ENCODE measurements at places on chromosomes 7 and 10.

DNA sequence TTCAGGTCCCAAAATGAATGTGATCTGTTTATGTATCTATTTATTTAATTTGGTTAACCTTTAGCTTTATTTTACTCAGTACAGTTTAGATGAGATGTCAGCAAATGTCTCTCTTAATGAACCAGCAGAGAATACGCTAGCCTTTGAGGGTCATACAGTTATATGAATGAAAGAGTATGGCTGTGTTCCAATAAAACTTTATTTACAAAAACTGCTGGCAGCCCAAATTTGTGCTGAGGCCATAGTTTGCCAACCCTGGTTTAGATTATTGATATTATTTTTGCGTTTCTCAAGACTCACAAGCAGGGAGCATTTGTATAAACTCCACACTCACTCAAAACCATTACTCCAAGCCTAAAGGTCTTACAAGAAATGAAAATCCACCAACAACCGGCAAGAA lies 323.4 kb upstream of the NRP1 start:
- DNase-seq = no peak

DNA sequence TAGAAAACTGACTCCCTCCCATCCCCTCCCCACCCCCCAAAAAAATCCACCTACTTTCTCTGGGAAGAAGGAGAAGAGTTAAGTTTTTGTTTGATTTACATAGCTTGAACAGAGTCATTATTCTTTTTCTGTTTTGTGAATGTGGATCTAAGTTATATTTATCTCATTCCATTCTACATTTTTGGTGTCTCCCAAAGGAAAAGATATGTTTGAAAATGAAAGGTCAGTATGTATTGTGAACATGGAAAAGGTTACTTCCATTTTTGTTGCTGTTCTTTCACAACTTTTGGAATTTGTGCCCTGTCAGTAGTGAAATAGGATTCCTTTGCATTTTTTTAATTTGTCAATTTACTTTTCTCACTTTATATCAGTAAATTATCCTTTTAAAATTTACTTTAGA lies 547.9 kb downstream of the SUGCT start:
- no peak for DNase-seq

DNA sequence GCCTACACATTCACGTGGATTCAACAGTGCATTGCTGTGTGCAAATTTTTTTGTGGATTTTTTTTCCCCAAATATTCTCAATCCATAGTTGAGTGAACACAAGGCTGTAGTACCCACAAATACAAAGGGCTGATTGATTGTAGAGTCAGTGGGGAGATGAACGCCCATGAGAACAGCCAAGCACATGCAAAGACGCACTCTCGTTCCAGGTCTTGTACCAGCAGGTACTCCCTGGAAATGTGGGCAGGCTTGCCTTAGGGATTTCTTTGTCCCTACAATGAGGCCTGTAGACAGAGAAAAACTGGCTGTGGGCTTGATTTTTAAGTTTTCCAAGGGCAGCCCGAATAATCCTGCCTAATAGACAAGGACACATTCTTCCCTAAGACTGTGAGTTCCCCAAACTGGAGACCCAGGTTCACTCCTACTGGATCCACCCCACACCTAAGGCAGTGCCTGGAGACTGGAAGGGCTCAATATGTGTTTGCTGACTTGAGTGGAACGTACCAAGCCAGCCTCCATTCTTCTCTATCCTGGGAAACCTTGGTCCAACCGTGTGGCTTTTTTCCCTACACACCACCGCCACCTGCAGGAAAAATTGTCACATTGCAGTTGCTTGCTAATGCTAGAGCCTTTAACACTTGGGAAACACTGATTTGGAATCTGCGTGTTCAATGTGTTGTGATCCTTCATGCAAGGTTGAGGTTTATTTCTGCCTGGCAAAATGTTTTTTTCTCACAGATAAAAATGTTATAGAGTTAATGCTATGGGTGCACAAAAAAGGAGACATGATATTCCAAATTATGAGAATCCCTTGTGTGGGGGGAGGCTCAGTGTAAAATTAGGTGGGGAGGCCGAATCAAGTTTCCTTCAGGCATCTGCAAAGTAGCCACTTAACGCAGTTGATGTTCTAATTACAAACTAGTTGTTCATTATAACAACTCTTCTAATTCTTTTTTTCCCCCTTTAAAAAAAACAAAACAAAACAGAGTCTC lies 49.3 kb downstream of the PPP1R17 start:
- DNase-seq = peak; percentile 41

GRCh38 chr7:117807676-117808075 lies 65.6 kb downstream of the CTTNBP2 start:
- DNase-seq = no peak

DNA sequence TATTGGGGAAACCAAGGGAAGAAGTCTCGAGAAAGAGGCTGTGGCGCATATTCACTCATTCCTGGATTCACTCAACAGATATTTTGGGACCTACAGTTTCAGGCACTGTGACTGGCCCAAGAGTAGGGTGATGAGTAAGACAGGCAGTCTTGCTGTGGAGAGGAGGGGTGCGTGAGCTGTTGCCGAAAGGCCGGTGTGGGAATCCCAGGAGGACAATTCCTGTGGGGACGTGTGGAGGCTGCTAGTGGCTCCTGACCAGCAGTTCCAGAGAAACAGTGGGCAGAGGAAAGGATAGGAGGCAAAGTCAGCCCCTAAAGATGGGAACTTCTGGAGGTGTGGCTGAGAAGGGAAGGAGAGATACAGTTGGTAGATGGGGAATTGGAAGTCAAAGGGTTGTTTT lies 59.3 kb upstream of the GRB10 start:
- DNase-seq = no peak

DNA sequence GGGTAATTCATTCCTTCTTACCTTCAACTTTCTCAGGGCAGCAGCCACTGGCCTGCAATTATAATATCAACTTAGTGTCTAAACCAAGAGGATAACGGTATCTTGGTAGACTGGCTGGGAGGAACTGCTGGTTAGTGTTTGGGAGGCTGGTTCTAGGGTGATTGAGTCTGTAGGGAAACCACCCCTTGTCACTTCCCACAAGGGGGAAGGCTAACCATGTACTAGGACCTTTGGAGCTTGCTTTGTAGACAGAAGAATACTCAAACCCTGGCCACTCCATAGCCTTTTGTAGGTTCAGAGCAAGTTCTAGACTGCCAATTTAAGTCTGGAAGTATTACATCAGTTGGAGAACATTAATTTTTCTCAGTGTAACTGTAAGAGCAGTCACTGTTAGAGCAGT lies 51.3 kb downstream of the NHLRC2 start:
- no peak for DNase-seq

- no peak for DNase-seq
Measured at GRCh38 chr10:14146501-14146900, 184.2 kb downstream of the FRMD4A start.

DNA sequence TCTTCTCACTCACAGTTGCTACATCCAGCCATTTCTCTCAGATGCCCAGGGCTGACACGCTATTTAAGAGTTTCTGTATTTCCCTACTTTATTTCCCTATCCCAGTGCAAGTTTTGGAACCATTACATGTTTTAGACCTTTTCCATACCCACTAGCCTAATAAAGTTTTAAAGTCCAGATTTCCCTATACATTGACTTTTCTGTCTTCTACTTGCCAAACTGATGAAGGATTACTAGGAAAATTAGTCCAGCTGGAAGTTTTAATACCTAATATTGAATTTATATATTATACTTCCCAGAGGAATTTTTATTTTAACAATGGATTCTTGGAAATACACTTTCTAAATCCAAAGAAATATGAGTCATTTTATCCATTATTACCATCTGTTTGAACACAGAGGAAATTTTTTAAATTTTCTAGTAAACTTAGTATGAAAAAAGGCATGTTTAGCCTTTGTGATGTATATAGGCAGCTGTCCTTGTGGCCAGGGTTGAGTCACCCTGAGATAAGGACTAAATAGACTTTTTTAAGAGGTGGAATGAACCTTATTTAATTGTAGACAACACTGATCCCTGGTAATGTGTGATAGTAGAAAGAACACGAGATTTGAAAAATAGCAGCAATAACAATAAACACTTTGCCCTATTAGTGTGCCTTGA lies 205.0 kb downstream of the TFEC start:
- DNase-seq = no peak

GRCh38 chr10:96309628-96310320 lies 5.5 kb downstream of the DNTT start:
- no peak for DNase-seq

- no peak for DNase-seq
Measured at GRCh38 chr7:140146574-140146973, 30.2 kb downstream of the KDM7A start.
